ENCODE measurements at places on chromosomes 3 and 15.

- DNase-seq, result no peak
Measured at GRCh38 chr3:109921509-109921908, 584.2 kb upstream of the DPPA4 start.

- no peak for DNase-seq
Measured at GRCh38 chr15:49079340-49080039, 33.2 kb upstream of the SECISBP2L start.

- no peak for DNase-seq
Measured at GRCh38 chr3:128679338-128679737, 28.7 kb upstream of the RPN1 start.

DNA sequence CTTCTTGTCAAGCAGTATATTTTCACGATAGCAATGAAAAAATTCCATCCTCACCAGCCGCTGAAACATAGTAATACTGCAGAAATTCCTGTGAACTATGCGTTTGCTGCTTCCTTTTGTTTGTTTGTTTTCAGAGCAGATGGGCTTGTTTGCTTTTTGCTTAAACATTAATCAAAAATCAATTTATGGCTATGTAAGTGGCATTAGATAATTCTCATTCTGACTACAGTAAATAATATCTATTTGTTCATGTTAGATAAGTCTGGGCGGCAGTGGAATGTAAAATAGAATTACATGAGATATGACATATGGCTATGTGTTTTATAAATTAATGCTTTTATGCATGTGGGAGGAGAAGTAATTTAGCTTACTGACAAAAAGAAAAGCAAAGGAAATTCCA is 163.7 kb downstream of the PGPEP1L start:
- no peak for DNase-seq

- DNase-seq, result no peak
Measured at GRCh38 chr3:94405258-94406035, 342.6 kb downstream of the NSUN3 start.

GRCh38 chr3:149599236-149599635 is 58.6 kb downstream of the WWTR1 start:
- DNase-seq, result no peak

DNA sequence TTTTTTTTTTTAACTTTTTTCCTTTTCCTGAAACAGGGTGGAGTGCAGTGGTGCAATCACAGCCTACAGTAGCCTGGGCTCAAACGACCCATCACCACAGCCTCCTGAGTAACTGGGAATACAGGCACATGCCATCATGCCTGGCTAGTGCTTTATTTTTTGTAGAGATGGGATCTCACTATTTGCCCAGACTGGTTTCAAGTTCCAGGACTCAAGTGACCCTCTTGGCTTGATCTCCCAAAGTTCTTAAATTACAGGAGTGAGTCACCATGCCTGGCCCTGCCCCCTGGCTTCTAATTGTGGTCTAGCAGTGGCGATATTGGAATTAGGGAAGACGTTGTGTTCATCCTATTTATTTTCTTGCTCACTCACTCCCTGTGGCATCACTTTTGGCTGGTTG is 1138.4 kb downstream of the SI start:
- DNase-seq, result no peak

- DNase-seq, result no peak
Measured at GRCh38 chr15:50049871-50050270, 69.2 kb downstream of the ATP8B4 start.

GRCh38 chr3:184685646-184686045 is 26.2 kb downstream of the MAGEF1 start:
- no peak for DNase-seq

DNA sequence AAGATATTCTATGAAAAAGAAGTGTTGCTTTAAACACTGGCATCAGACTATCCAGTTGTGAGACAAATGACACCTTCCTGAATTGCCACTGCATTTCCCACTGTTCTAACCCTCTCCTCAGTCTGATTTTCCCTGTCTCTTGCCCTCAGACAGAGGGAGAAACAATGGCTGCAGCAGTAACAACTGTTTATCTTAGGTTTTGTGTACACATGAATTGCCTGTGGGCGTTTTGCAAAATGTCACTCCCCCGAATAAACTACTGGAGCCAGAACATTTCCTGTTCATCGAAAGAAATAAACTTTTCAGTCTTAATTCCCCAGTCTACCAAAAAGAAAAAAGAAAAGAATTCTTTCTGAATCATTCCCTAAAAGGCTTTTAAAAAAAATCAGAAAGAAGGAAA is 155.1 kb downstream of the MAGI1 start:
- no peak for DNase-seq

DNA sequence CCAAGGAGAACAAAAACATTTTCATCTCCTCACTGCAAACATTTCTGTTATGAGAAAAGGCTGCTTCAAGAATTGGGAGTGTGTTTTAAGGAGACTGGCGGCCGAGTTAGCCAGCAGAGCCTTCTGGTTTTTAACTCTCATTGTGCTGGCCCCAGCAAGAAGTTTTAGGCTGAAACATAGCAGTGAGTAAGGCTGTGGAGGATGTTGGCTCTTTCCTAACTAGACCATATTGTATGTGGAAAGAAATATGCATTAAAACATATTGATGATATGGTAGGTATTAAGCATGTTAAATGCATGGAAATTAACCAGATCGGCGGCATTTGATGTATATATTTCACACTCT is 90.7 kb downstream of the TIGIT start:
- DNase-seq, result no peak

DNA sequence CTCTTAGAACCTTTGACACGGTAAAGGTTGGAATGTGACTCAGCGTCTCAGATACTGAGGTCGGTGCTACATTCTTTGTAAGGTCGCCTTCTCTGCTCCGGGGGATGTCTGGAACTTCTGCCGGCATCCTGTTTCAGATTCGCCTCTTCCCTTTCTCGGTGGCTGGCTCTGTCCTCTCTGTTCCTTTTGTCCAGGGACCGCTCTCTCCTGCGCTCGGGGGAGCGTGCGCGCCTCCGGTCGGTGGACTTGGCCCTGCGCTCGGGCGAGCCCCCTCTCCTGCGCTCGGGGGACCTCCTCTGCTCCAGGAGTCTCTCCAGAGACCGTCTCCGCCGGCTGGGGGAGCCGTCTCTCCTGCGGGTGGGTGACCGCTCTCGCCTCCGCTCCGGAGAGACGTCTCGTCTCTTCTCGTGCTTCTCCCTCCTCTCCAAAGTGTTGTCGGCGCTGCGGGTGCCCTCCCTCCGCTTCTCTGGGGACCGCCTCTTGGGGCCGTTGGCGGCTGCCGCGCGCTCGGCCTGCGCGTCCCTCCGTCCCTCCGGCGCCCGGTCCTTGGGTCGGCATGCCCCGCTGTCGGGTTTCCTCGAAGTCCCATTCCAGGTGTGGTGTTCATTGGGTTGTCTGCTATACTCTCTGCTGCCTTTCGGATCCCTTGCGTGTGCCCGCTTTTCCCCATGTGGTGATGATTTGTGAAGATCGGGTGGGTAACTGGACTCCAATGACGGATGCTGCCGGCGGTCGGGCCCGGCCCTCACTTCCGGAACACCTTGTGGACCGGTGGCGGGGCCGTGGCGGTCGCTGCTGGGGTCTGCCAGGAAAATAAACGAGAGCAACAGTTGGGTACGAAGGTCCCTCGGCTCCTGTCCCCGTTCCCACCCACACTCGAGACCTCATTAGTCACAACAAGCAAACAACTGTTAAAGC is 668.8 kb upstream of the ADAMTS9 start:
- no peak for DNase-seq

GRCh38 chr3:133469140-133469731 is 69.4 kb downstream of the BFSP2 start:
- DNase-seq, result no peak

DNA sequence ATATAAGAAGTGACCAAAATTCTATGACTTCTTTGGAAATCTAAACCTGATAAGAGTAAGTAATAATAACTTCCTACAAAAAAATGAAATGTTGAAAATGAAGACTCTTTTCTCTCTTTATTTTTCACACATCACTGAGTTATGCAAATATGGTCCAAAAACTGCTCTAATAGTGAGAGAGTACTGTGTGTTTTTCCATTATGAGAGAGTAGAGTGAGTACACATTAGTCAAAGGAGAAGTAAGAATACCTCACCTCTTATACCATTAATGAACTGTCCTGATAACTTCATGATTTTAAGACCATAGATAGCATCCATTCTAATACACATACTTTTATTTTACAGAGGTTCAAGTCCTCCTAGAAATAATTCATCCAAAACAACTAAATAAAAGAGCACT is 1310.2 kb downstream of the SI start:
- no peak for DNase-seq

- no peak for DNase-seq
Measured at GRCh38 chr15:80246425-80246894, 5.6 kb downstream of the CTXND1 start.
